ENCODE measurements at places on chromosomes 16 and 17.

DNA sequence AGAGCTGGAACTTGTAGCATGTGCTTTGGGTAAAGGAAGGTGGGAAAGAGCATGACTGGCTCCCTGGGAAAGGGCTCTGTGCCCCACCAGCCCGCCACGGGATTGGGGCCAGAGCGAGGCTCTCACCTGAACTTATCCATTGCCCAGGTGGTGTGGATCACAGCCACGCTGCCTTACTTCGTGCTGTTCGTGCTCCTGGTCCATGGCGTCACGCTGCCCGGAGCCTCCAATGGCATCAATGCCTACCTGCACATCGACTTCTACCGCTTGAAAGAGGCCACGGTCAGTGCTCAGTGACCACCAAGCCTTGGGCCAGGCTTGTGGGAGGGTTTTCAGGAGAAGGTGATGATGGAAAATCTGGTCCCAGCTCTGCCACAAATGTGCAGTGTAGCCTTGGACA, 36.0 kb downstream of the SLC6A2 start:
- no peak for DNase-seq

GRCh38 chr16:1525871-1526607, 7.4 kb upstream of the TMEM204 start:
- peak; percentile 65 for DNase-seq

DNA sequence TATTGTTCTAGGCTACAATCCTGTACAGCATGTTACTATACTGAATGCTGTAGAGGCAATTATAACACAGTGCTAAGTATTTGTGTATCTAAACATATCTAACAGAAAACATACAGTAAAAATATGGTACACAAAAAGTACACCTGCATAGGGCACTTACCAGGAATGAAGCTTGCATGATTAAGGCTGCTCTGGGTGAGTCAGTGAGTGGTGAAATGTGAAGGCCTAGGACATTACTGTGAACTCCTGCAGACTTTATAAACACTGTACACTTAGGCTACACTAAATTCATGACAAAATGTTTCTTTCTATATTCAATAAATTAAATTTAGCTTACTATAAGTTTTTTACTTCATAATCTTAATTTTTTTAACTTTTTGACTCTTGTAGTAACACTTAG, 37.1 kb downstream of the AMFR start:
- no peak for DNase-seq

DNA sequence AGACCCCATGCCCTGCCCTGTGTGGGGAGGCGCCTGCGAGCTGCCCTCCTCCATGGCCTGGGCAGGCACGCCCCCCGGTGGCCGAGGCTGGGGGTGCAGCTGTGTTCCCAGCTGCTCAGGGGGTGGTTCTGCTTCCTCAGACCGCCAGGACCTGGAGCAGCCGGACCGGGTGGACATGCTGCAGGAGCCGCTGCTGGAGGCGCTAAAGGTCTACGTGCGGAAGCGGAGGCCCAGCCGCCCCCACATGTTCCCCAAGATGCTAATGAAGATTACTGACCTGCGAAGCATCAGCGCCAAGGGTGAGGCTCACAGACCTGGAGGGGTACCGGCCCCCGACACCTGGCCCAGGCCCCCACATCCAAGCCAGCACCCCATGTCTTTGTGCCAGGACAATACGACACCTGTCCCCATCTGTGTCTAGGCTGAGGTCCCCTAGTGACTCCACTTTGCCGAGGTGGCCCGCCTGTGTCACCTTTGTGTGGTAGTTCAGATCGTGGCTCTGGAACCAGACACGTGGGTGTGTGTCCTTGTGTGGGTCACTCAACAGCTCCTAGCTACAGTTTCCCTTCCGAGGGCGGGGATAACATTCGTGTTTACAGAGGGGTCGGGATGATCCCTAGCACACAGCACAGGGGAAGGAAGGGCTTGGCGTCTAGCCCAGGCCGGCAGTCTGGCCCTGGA, 9.3 kb downstream of the GJD3 start:
- peak; percentile 84 for DNase-seq

GRCh38 chr17:4610162-4610561, 25.8 kb downstream of the SMTNL2 start:
- DNase-seq: no peak

- DNase-seq: no peak
These were observed 32.1 kb upstream of the IL17C start for GRCh38 chr16:88606148-88606757.

DNA sequence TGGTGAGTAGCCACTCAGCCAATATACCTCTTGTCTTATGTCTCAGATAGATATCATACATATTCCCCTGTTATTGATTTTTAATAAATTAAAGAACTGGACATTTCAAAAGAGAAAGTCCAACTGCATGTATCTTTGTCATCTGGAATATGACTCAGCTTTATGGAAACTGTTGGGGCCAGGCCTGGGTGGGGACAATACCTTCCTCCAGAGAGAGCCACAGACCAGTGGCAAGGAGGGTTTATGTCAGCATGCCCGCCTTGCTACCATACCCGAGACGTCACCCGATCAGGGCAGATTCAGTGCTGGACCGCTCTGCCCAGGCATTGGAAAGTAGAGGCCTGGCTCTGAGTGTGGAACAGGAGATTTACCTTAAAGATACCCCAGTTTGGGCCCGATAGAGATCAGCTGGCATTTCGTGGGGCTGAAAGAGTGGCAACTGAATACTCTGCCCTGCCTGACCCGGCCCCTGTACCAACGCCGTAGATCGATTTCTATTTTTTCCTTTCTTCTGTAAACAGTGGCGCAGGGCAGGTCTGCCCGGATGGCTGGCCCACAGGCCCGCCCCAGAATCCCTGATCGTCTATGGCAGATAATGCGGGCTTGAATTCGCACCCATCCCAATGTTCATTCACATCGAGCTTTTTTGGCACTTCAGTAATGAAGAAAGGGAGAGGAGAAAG, 158.6 kb downstream of the SALL1 start:
- no peak for DNase-seq

- no peak for DNase-seq
These were observed at the start of gene PMP22 for GRCh38 chr17:15265131-15265530. Gene PMP22 (minus strand): TSS chr17:15265326. CDS start chr17:15260727, 4,599 bp downstream.

- DNase-seq: no peak
These were observed 2.8 kb downstream of the ACE start for GRCh38 chr17:63479495-63480184.

DNA sequence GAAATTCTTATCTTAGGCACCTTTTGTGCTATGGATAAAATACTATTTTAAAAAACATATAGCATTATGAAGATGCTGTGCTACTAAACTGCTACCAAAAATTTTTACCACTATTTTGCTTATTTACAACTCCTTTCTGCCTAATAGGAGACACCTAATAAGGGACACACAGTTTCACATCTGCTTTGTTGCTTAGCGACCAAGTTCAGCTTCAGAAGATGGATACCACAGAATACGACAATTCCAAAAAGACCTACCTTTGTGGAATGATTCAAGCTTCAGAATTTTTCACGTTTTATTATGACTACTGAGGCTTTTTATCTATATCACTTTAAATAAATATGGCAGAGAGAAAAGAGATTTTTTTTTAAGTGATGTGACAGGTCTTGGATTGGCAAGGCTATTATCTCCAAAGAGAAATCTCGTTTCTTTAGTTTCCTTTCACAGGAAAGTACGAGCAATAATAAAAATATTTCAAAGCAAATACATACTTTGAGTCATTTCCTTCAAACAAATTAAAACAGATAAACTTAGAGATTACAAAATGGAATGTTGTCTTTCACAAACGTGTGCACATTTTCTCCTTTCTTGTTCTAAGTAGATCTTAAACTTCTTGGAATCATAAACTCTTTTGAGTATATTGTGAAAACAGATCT, 35.4 kb downstream of the SPAG9 start:
- DNase-seq: no peak

DNA sequence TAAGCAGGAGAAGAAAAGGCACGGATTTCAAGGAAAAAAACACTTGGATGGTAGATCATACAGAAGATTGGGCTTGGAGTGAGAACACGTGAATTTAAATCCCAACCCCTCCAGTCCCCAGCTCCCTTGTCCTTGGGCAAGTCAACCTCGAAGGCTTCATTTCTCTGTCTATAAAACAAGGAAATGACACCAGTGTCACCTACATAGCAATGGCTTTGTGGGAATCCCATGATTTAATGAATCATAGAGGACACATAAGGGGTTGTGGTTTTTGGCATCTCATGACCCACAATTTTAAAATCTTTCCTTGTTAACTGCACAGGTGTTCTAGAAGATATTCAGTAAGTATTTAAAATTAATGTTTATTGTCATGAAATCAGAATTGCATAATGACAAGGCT, 8.2 kb upstream of the CCL2 start:
- DNase-seq: no peak

- no peak for DNase-seq
These were observed 77.5 kb upstream of the CHMP6 start for GRCh38 chr17:80913928-80914821.

GRCh38 chr17:80183581-80184422, 14.0 kb downstream of the CARD14 start:
- no peak for DNase-seq

DNA sequence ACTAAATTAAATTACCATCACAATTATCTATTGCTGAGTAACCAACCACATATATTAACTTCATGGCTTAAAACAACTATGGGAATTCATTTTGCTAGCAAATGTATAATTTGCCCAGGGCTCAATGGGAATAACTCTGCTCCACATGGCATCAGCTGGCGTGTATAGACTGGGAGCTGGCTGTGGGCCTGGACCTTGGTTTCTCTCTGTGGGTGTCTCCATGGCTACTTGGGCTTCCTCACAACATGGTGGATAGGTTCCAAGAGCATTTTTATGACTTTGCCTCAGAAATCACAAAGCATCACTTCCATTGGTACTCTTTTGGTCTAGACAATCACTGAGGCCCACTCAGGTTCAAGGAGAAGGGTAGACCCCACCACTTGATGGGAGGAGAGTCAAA, 144.9 kb downstream of the SOCS1 start:
- DNase-seq: no peak

GRCh38 chr16:1583180-1583579, 28.7 kb downstream of the IFT140 start:
- no peak for DNase-seq

DNA sequence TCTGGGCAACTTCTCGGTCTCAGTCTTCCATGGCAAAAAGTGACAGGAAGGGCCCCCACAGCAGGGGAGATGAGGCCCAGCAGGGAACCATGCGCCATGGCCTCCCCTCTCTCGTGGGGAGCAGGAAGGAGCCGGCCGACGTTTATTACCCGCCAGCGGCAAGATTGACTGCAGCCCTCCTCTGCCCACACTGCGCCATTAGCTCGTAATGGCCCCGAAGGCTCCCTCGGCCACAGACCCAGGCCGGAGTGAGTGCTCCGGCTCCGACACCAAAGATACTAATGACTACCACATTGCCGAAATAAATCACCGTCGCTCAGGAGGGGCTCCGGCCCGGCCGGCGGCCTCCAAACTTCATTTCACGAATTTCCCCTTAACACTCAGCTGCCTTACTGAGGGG, 226.9 kb downstream of the C16orf78 start:
- no peak for DNase-seq

- DNase-seq: no peak
These were observed 929 bp downstream of the SLC25A11 start for GRCh38 chr17:4938688-4939545.

DNA sequence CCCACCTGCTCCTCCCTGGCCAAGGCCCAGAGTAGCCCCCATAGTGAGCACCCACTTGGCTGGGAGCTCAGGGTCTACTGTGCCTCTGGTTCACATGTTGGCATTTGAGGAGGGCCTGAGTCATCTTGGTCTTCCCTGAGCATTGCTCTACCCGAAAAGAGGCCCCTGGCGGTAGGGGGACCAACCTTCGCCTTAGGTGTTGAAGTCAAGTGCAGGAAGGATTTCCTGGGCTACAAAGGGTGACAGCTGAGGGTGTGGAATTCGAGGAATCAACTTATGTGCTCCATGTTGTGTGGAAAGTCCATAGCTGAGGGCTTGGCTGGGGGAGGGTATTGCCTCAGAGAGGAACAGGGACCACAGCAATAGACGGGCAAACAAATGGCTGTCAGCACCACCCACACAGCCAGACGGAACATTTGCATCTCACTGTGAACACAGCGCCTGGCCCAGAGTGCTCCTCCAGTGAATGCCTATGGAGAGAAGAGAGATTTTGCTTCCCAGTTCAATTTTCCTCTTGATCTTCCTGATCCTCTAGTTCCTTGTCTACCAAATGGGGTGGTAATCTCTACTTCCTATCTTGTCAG, 35.6 kb upstream of the NGFR start:
- DNase-seq: no peak

DNA sequence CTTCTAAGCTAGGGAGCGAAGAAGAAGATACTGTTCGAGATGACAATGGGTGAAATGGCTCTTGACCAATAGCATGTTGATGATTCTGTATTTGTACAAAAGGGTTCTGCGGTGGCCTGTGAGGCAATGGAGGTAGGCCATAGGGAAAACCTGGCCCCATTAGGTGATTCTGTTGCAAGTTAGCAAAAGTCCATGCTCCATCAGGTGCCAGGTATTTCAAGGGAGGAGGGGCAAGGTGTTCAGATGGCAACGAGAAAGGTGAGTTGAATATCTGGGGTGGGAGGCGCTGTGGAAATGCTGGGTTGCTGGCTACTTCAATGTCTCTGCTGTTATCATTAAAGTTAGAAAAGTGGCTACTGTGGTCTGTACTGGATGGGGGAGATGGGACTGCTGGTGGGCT, 62.8 kb downstream of the CACNG1 start:
- no peak for DNase-seq

DNA sequence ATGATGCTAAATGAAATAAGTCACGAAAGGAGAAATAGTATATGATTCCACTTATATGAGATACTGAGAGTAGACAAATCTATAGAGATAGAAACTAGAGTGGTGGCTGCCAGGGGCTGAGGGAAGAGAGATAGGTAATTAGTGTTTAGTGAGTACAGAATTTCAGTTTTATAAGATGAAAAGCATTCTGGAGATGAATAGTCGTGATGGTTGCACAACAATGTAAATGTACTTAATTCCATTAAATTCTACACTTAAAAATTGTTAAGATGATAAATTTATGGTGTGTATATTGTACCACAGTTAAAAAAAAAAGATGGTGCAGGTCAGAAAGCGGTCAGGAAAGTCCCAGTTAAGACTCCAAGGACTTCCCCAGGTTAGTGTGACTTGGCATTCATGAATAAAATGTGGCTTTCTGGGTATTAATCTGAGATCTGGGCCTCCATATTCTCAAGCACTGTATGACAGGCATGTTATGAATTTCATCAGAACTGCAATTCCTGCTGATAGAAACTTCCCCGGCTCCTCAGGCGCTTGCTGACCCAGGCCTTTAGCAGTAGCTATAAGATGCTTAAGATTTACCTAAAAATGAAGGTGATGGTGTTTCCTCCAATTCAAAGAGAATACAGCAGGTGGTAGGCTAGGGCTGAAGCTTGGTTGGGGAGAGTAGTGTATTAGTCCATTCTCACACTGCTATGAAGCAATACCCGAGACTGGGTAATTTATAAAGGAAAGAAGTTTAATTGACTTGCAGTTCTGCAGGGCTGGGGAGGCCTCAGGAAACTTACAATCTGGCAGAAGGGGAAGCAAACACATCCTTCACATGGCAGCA, 115.3 kb upstream of the SOX9 start:
- DNase-seq: no peak
